ENCODE measurements at places on chromosomes 12 and 14.

- no peak for DNase-seq
Measured at GRCh38 chr12:96271469-96272199, 77.5 kb downstream of the ELK3 start.

- peak; percentile 72 for DNase-seq
Measured at GRCh38 chr14:91369628-91370445, 47.8 kb downstream of the CCDC88C start.

DNA sequence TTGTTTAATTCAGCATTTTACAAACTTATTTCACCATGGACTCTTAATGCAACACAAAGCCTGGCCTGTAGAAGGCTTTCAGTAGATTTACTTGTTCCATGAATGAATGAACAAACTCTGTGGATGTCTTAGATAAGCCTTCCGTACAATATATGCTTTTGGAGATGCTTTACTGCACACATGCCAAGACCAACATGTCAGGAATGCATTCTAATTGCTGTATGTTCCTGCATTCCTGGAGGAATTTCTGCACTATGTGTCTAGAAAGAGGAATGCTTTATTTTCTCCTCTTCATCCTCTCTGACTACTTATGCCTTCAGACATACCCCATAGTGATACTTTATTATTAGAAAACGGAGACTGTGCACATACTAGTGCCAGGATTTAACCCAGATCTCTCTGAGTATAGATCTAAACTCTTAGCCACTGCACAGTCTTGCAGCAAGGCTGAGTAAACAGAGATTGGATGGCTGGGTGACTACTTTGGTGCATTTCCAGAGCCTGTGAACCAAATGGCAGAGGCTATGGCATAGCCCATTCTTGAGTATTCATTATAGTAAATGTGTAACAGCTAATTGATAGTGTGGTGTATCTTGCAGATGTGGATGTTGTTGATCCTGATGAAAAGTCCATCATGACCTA, 108.2 kb downstream of the SYNE2 start:
- no peak for DNase-seq

GRCh38 chr14:22112004-22112403, 438.4 kb upstream of the OR4E1 start:
- no peak for DNase-seq

DNA sequence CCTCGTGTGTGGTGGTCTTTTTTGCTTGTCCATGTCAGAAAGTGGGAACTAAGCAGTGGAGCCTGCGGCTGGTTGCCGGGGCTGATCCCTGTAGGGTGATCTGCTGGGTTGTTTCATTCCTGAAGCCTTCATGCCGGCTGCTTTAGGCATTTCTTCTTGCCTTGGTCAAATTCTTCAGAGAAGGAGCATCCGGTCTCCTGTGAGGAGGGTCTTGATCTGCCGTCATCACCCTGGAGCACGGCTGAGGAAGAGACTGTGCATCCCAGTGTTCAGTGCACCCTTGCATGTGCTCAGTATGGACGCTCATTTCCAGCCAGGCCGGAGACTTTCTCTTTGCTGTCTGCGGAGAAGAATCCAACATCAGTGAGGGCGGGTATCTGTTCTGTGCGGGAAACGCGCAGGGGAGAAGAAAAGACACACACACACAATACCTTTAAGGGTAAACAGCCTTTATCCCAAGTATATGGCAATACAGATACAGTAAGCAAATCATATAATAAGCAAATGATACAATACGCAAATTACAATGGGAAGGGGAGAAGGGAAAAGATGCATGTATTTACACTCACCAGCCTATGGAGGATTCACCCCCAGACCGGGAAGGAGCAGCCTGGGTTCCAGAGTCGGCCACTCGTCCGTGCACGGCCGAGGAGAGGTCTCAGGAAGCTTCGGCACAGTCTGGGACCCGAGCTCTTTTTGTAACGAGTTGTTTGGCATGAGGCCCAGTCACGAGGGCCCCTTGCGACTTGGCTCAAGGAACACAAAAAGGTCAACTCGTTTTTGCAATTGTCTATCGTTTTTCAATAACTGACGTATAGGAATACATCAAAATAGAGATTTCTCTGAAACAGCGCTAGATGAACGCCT, 1366.8 kb upstream of the TMEM132C start:
- DNase-seq = peak; percentile 17

DNA sequence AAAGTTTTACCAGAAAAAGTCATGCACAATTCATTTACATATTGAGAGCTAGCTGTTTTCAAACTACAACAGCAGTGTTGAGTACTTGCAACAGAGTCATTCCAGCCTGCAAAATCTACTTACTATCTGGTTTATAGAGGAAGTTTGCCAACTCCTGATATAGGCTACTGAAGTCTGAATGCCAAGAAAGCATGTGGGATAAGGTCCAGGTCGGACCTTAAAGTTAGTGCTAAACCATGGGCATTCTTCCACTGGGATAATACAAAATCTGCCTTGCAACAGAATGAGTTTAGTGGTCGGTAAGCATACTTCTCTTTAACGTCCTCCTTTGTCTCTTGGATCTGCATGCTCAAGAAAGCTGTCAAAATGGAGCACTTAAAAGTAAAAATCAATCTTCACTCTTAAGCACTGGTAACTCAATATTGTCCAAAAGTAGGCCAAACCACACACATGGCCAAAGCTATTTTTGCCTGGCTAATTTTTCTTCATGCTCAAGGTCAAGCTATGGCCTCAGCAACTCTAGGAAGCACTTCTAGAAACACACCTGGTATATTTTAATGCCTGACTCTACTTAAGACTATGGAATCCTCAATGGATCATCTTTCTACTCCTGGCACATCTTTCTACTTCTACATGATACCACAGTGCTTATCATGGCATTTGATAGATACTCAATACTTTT, 364.9 kb upstream of the KITLG start:
- no peak for DNase-seq

DNA sequence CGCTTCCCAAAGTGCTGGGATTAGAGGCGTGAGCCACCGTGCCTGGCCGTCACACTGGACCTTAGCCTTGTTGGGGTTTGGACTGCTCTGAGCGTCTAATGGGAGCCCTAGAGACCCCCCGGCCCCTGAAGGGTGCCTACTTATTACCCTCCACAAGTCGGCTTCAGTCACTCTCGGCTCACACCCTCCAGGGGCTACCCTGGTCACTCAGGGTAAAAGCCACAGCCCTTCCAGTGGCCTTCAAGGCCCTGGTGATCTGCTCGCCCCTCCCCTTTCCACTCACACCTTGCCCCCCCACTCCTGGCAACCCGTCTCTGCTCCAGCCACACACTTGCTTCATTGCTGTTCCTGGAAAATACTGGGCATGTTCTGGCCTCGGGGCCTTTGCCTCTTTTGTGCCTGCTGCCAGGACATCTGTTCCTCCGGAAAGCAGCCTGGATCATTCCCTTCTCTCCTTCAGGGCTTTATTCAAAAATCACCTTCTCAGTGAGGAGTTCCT, 3.6 kb upstream of the MORN3 start:
- no peak for DNase-seq

DNA sequence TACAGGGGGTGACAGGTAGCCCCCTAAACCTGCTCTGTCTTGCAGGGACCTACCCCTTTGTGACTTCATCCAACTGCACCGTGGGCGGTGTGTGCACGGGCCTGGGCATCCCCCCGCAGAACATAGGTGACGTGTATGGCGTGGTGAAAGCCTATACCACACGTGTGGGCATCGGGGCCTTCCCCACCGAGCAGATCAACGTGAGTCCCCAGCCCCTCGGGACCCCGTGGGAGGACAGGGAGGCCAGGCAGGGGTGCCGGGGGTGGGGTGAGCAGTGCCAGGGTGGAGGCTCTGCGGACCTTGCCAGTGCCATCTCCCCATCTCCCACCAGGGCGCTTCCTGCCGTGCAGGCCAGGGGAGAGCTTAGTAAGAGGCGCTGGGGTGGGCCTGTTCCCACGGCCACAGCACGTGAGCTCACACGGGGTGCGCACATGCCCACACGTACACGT, 11.1 kb upstream of the SIVA1 start:
- DNase-seq = no peak

- DNase-seq = peak; percentile 32
Measured at GRCh38 chr12:12533238-12533829, 29.3 kb downstream of the DUSP16 start.

GRCh38 chr12:111011999-111012600, 91.7 kb upstream of the MYL2 start:
- DNase-seq = no peak

DNA sequence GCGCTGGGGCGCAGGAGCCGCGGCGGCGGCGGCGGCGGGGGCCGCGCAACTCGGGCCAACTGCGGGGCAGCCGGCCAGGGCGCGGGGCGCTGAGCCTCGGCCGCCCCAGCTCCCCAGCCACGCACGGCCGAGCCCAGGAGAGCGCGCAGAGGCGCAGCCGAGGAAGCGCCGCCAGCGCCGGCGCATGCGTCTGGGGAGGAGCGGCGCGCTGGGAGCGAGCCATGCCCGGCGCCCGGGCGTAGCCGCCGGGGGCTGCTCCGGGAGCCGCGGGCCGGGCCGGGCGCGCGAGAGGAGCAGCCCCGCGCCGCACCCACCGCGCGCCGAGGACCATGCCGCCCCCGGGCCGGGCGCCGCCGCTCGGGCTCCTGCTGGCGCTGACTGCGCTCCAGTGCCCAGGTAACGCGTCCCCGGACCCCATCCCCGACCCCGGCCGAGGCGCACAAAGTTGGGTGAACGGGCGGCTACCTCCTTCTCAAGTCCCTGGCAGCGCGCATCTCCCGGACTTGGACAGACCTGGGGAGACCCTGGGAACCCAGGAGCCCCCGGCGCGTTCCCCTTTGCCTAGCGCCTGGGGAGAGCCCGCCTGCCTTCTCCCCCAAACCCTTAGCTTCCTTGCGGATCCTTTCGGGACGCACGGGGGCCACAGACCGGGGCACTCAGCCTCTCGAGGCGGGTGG, 121.4 kb downstream of the AACS start:
- no peak for DNase-seq

- no peak for DNase-seq
Measured at GRCh38 chr14:54772451-54772881, 130.2 kb downstream of the GCH1 start.

- DNase-seq = no peak
Measured at GRCh38 chr12:78970041-78970440, 105.5 kb downstream of the SYT1 start.

DNA sequence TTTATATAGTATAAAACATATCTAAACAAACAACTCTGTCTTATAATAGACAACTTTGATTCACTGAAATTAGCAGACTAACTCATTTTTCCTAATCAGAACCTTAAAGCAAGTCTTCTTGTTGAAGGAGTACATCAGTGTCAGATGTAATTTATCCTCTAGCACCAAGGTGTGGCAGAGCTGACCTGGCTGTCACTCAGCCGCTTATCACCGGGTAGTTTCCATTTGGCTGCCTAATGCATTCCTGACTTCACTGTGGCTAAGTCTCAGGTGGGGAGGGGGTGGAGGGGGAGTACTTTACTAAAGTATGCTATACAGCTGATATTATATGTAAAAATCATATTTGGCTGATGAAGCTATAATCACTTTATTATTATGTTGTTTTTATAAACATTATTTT, 339.9 kb upstream of the RGS6 start:
- DNase-seq = no peak

DNA sequence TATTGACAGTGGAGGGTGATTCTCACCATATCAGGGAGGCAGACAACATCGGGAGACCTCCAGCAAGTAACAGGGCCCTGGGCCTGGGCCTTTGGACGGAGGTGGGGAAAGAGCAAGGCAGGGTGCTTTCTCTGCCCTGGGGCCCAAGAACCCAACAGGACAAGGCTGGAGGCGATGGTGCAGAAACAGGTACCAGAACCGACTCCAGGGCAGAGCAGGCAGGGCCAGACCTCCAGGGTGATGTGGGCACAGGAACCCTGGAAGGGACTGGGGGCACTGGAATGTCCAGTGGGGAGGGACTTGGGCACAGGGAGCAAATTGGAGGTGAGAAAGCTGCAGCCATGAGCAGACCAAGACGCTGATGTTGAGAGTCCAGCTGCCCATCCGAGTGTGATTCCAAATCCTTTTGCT, 44.4 kb downstream of the PRMT8 start:
- DNase-seq = no peak

- no peak for DNase-seq
Measured at GRCh38 chr12:112217647-112218046, 92.3 kb downstream of the TRAFD1 start.

DNA sequence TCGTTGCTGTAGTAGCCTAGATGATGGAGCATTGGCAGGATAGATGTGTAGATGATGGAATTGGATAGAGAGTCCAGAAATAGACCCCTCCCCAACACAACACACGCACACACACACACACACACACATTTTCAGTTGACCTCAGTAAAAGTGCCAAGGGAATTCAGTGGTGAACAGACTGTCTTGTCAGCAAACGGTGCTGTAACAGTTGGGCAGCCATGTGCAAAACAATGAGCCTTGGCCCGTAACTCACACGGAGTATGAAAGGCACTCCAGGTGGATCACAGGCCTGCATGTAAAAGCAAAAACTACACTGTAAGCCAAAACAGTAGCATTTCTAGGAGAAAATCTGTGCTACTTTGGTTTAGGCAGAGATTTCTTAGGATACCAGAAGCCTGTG, 87.8 kb downstream of the DDX51 start:
- no peak for DNase-seq

DNA sequence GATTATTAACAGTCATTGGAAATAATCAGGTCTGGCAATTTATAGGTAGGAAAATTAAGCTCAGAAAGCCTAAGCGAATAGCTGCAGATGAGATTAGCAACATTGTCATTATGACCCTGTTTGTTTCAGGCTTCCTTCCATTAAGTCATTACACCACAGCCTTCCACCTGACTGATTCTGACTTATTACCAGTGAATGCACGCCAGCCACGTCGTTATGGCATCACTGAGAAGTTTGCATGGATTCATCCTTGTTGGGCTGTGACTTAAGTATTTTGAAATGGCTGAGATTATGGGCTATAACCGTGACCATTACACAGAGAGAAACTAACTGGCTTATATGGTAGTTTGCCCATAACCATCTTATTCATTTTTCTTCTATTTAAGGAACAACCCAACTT, 18.6 kb downstream of the RASSF8 start:
- DNase-seq = no peak

- DNase-seq = no peak
Measured at GRCh38 chr12:72214163-72214562, 58.0 kb upstream of the TRHDE start.

GRCh38 chr14:52150162-52150561, 81.3 kb upstream of the NID2 start:
- no peak for DNase-seq

GRCh38 chr14:51516706-51517395, 134.9 kb upstream of the FRMD6 start:
- DNase-seq = no peak

DNA sequence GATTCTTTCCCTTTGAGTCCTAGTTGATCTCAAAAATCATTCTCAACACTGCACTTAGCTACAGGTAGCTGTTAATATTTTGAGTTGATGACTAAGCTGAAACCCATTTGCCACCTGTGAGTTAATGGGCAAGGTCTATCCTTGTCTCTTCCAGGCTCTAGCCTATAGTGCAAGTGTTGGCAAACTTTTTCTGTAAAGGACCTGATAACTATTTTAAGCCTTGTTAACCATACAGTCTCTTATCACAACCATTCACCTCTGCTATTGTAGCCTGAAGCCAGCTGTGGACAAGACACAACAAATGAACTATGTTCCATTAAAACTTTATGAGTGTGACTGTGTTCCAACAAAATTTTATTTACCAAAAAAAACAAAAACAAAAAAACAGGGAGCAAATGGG, 19.4 kb downstream of the RAP1B start:
- no peak for DNase-seq

GRCh38 chr12:64976131-64976530, 145.0 kb downstream of the WIF1 start:
- no peak for DNase-seq

- no peak for DNase-seq
Measured at GRCh38 chr12:6866920-6867412, 365 bp upstream of the TPI1 start.

- no peak for DNase-seq
Measured at GRCh38 chr12:49296836-49297694, 2.1 kb downstream of the PRPH start.

GRCh38 chr14:80152166-80152565, 59.1 kb downstream of the DIO2 start:
- no peak for DNase-seq
